ENCODE measurements at places on chromosomes 7 and 10.

GRCh38 chr7:86644282-86645224, 844 bp downstream of the GRM3 start:
- DNase-seq: no peak

- DNase-seq: no peak
Observed at GRCh38 chr7:123923599-123923998, 1.4 kb upstream of the SPAM1 start.

GRCh38 chr10:98445200-98445812, 1.4 kb downstream of the HPS1 start:
- DNase-seq: no peak

- DNase-seq: no peak
Observed at GRCh38 chr7:140348161-140348849, 50.0 kb downstream of the SLC37A3 start.

DNA sequence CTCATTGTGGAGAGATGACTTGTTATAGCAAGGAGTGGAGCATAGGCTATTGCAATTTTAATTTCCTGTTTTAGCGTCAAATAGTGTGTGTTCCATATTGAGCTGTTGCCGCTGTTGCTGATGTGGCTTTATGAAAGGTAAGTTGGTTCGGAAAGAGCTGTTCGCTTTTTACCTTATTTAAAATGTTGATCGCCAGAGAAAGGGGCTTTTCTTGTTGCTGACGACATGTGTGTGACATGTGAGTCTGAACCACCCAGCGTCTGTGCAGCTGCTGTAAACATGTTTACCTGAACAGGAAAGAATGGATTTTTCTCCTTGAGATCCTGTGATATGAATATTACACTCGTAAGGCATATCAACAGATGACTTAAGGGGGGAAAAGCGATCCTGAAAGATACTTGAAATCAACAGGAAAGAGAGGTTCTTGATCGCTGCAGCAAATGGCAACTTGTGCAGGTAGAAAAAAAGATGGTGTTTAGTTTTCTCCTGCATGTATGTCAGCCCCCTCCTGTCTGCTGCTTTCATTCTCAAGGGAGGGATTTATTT, 2.5 kb downstream of the ZEB1 start:
- DNase-seq: peak; percentile 31

DNA sequence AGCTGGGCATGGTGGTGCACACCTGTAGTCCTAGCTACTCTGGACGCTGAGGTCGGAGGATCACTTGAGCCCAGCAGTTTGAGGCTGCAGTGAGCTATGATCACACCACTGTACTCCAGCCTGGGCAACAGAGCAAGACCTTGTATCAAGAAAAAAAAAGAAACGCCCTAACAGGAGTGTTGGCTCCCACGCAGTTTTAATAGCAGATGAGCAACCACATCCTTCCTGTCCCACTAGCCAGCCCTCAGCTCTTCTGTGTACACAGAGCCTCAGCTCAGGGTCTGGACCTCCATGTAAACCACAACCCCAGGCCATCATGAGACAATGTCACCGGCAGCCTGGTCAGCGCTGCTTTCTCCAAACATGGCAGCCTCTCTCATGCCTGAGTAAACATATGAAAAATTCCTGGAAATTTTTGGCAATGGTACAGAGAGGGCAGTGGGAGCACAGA, 108.2 kb downstream of the PIP4K2A start:
- DNase-seq: peak; percentile 61

DNA sequence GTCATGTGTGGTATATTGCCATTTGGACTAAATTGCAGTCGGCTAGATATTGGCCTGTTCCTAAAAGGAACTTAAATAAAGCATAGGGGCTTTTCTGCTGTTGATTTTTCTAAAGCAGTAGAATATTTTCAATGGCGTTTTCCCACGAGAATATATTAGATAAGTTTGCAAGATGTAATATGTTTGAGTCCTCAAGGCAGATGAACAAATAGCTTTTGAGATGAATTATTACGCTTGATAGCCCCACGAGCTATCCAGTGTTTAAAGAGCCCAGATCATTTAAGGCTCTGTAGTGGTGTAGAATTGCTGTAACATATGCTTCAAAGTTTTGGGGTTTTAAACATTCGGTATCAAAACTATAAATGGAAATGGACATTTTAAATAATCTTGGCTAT, 2.9 kb downstream of the CELF2 start:
- DNase-seq: no peak

DNA sequence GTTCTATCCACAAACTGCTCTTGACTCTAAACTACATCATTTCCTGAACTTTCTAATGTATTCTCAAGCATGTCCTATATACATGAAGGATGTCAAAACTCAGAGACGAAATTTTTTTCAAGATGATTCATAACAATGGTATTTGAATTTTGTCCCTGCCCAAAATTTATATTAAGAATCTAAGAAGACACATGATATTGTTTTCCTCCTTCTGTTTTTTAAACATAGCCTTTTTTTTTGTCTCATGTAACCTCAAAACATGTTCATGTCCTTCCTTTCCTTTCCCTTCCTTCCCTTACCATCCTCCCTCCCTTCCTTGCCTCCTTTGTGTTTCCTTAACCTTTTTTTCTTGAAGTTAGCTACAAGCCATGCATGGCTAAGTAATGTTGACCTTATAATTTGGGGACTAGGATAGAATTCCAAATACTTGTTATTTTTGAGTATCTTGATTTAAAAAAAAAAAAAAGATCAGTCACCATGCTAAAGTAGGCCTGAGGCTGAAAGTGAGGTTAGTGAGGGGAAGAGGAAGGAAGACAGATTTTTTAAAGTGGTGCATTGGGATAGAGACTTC, 163.0 kb downstream of the SUGCT start:
- DNase-seq: no peak
